Placental epithelial cell (primary cell): ENCODE measurements at places on chromosomes 7 and 10. TPM values are rescaled to one million over a fixed set of nuclear protein-coding genes. Genes with fewer than 3 reads are reported as not detected.

Gene OR2F1
- 0.11 TPM in 1 of 2 replicates, not detected in the other for total RNA-seq

Gene TMEM178B
- total RNA-seq: under 0.01 TPM in 1 of 2 replicates, not detected in the other

Gene MMRN2
- 1.3 and 5.5 TPM in 2 replicates for total RNA-seq

Gene SPDYE6
- total RNA-seq: not detected in 2 replicates

Gene FIS1
- total RNA-seq: 130 and 179 TPM in 2 replicates

Gene ITIH5
- 4.2 and 18.8 TPM in 2 replicates for total RNA-seq

Gene MRLN
- total RNA-seq: not detected in 2 replicates

Gene CPN1
- total RNA-seq: not detected in 2 replicates

Gene TACC2
- 3.5 and 4.6 TPM in 2 replicates for total RNA-seq

Gene DYDC2
- not detected in 2 replicates for total RNA-seq

Gene PYROXD2
- 5.0 and 9.4 TPM in 2 replicates for total RNA-seq

Gene TRIM50
- total RNA-seq: not detected in 2 replicates

Gene MYL10
- total RNA-seq: not detected in 2 replicates

Gene ASL
- total RNA-seq: 32.2 and 52.3 TPM in 2 replicates

Gene GLI3
- total RNA-seq: 1.8 and 3.1 TPM in 2 replicates

Gene LIPN
- total RNA-seq: not detected in 2 replicates

Gene SPDYE1
- not detected in 2 replicates for total RNA-seq

Gene PTN
- 0.33 and 1.2 TPM in 2 replicates for total RNA-seq

Gene OR2A1
- not detected in 2 replicates for total RNA-seq

Gene MYO3A
- total RNA-seq: 0.39 TPM in 1 of 2 replicates, not detected in the other

Gene DENND2A
- total RNA-seq: 12.7 and 26.3 TPM in 2 replicates

Gene RBM20
- total RNA-seq: not detected in 2 replicates

Gene ZNF425
- total RNA-seq: 6.7 and 9.0 TPM in 2 replicates

Gene CDC14C
- total RNA-seq: 0.11 TPM in 1 of 2 replicates, not detected in the other

Gene C10orf105
- not detected in 2 replicates for total RNA-seq

Gene TMEM176A
- total RNA-seq: not detected in 2 replicates

Gene PLXNA4
- total RNA-seq: 0.33 and 0.39 TPM in 2 replicates

Gene WAPL
- 38.5 and 47.9 TPM in 2 replicates for total RNA-seq

Gene OR2F2
- not detected in 2 replicates for total RNA-seq

Gene FRAT1
- 2.1 and 3.5 TPM in 2 replicates for total RNA-seq

Gene CPEB3
- 0.65 and 0.79 TPM in 2 replicates for total RNA-seq

Gene TSPAN14
- 19.2 and 77.0 TPM in 2 replicates for total RNA-seq

Gene HOXA9
- not detected in 2 replicates for total RNA-seq

Gene SPAM1
- total RNA-seq: not detected in 2 replicates

Gene SLIT1
- total RNA-seq: not detected in 2 replicates

Gene PTER
- 9.4 and 16.1 TPM in 2 replicates for total RNA-seq

Gene SPDYE9
- not detected in 2 replicates for total RNA-seq

Gene DMBT1
- not detected in 2 replicates for total RNA-seq

Gene FAM237B
- not detected in 2 replicates for total RNA-seq

Gene SOSTDC1
- total RNA-seq: not detected in 2 replicates

Gene SORBS1
- 0.43 and 1.6 TPM in 2 replicates for total RNA-seq

Gene ZNF239
- total RNA-seq: 3.5 and 4.4 TPM in 2 replicates

Gene GJD4
- not detected in 2 replicates for total RNA-seq

Gene NPSR1
- total RNA-seq: not detected in 2 replicates

Gene ACBD7
- total RNA-seq: under 0.01 and 0.98 TPM in 2 replicates

Gene ARL4A
- 87.8 and 121 TPM in 2 replicates for total RNA-seq

Gene ANKRD61
- total RNA-seq: not detected in 2 replicates

Gene TMEM273
- total RNA-seq: not detected in 2 replicates

Gene CAMK2B
- not detected in 2 replicates for total RNA-seq

Gene SRRT
- total RNA-seq: 39.0 and 53.0 TPM in 2 replicates

Gene GSAP
- total RNA-seq: under 0.01 TPM in 2 replicates

Gene ACSL5
- under 0.01 and 2.6 TPM in 2 replicates for total RNA-seq

Gene ZNF800
- total RNA-seq: 19.6 and 23.9 TPM in 2 replicates

Gene NPC1L1
- total RNA-seq: not detected in 2 replicates
